ENCODE measurements at places on chromosomes 3 and 15. TPM values are rescaled to one million over a fixed set of nuclear protein-coding genes. Genes with fewer than 3 reads are reported as not detected.

Gene ZIC4
- total RNA-seq: 0.49 TPM

GRCh38 chr3:14206548-14207177 is 28.0 kb downstream of the LSM3 start:
- H3K27ac ChIP-seq: no peak overlapping the region
- no peaks in the 10 kb centered on the region for H3K27me3 ChIP-seq
- H3K4me3 ChIP-seq: no peak overlapping the region
- H3K36me3 ChIP-seq: no peaks in the 10 kb centered on the region

Gene MYEF2
- 105 TPM for total RNA-seq

- H3K4me1 ChIP-seq: no peaks in the 10 kb centered on the region
- H3K36me3 ChIP-seq: no peaks in the 10 kb centered on the region
- no peak overlapping the region for H3K4me3 ChIP-seq
- no peaks in the 10 kb centered on the region for H3K27me3 ChIP-seq
- DNase-seq: no peak
- H3K27ac ChIP-seq: no peak overlapping the region
Measured at GRCh38 chr3:125416235-125416634, 41.1 kb upstream of the ZNF148 start.

GRCh38 chr3:177341736-177342419 is 144.6 kb upstream of the TBL1XR1 start:
- H3K27ac ChIP-seq: peak overlapping the region; percentile 44
- H3K4me1 ChIP-seq: peaks cover 12% of the 10 kb centered on the region
- no peak for DNase-seq
- no peaks in the 10 kb centered on the region for H3K36me3 ChIP-seq

DNA sequence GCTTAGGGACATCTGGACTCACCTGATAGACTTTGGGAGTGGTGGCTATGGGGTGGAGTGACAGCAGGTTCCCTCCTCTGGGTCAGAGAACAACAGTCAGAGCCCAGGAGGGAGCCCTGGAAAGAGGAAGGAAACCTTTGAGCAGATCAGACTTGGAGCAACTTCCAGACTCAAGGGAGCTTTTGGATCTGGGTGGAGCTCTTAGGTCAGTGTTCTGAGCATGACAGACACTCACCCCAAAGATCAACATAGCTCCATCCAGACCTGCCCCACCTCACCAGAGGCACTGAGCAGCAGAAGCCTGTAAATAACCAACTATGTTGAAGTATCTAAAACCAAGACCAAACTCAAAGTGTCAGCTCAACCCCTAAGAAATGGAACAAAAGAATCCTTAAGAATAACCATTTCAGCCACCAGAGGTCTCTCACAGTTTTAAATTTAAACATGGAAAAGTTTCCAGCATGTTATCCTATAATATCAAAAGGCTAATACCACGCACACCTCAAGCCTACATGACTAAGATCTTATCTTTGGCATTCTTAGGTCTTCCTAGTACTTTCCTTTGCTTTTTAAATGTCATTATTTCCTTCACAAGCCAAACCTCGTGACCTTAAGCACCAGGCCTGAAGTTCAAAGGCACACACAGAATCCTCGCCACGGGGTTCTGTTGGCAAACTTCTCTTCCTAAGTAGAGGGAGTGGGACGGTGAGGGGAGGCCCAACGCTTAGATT is 56.4 kb downstream of the UMPS start:
- H3K36me3 ChIP-seq: no peaks in the 10 kb centered on the region
- H3K4me1 ChIP-seq: peaks cover 2% of the 10 kb centered on the region
- H3K4me3 ChIP-seq: no peak overlapping the region

DNA sequence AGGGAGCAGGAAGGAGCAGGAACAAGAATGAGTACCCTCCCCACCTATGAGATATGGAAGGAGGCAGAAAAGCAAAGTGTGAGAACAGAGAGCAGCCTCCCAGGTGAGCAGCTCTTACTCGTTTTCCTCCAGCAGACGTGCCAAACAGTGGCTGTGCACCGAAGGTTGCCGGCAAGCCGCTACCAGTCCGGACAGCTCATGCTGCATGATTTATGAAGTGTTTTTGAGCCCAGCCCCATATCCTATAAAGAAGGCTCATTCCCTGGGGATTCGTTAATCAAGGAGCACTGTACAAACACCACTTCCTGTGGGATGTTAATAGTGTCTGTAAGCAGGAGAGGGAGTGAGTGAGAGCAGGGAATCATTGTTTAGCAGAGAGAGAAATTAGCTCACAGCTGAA is 118.3 kb upstream of the FOXB1 start:
- no peaks in the 10 kb centered on the region for H3K4me1 ChIP-seq
- DNase-seq: no peak
- H3K27me3 ChIP-seq: no peaks in the 10 kb centered on the region
- H3K36me3 ChIP-seq: no peaks in the 10 kb centered on the region

DNA sequence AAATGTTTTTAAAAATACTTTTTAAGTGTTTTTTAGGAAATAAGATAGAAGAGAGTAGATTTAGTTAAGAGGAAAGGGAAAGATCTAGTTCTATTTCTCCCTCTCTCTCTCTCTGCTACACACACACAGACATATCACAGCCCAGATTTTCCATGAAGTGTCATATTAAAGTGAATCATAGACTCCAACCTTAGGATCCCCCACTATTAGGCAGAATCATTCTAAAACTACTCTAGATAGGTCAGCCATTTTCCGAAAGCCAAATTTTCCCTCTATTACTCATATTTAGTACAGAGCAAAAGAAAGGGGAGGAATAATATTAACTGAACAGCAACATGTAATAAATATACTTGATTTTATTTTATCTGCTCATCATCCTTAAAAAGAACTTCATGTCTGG is 45.1 kb upstream of the RSL24D1 start:
- H3K36me3 ChIP-seq: peaks cover 4% of the 10 kb centered on the region
- no peaks in the 10 kb centered on the region for H3K27me3 ChIP-seq
- H3K4me3 ChIP-seq: no peak overlapping the region
- no peak for DNase-seq
- H3K27ac ChIP-seq: no peak overlapping the region
- H3K4me1 ChIP-seq: no peaks in the 10 kb centered on the region

GRCh38 chr3:155412904-155413303 is 119.4 kb upstream of the STRIT1 start:
- DNase-seq: no peak
- no peak overlapping the region for H3K27ac ChIP-seq
- no peaks in the 10 kb centered on the region for H3K4me1 ChIP-seq
- no peaks in the 10 kb centered on the region for H3K36me3 ChIP-seq
- H3K27me3 ChIP-seq: no peaks in the 10 kb centered on the region

DNA sequence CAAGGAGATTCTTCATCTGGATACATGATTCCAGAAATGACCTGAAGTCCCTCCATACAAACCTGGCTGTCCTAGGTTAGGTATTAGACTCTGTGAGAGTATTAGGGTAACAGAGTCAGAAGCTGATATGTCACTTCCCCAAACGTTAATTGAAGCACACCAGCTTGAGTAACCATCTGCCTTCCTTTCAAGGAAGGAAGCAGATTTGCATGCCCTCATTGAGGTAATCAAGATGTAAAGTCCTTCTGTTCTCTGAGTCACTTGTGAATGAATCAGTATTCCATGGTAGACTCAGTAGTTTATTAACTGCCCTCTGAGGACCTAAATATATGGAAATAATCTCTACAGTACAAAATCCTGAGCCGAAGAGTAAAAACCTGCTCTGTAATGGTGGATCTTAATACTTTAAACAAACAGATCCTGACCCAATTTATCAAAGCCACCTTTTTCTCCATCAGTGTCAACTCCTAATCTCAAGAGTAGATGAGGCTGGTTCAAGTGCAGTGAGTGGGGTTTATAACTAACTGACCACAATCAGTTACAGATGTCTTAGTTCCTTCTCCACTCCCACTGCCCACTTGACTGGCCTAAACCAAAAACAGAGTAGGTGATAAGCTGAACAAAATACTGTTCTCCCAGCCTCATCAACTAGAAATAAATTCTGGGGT is 246.2 kb upstream of the CHRM5 start:
- no peak overlapping the region for H3K27ac ChIP-seq
- H3K4me3 ChIP-seq: no peak overlapping the region
- H3K36me3 ChIP-seq: no peaks in the 10 kb centered on the region
- no peak for DNase-seq
- no peaks in the 10 kb centered on the region for H3K27me3 ChIP-seq
- H3K4me1 ChIP-seq: no peaks in the 10 kb centered on the region

Gene CMTM8
- total RNA-seq: 2.9 TPM

Gene HGD
- 0.39 TPM for total RNA-seq

Gene HRH1
- total RNA-seq: 45.1 TPM

Gene REC114
- total RNA-seq: not detected

GRCh38 chr15:49962044-49962602 is 156.9 kb downstream of the ATP8B4 start:
- no peak for DNase-seq
- H3K27ac ChIP-seq: no peak overlapping the region
- H3K4me3 ChIP-seq: no peak overlapping the region
- H3K27me3 ChIP-seq: no peaks in the 10 kb centered on the region
- no peaks in the 10 kb centered on the region for H3K36me3 ChIP-seq

Gene SNTN
- total RNA-seq: not detected

Gene SLC28A1
- 2.0 TPM for total RNA-seq

DNA sequence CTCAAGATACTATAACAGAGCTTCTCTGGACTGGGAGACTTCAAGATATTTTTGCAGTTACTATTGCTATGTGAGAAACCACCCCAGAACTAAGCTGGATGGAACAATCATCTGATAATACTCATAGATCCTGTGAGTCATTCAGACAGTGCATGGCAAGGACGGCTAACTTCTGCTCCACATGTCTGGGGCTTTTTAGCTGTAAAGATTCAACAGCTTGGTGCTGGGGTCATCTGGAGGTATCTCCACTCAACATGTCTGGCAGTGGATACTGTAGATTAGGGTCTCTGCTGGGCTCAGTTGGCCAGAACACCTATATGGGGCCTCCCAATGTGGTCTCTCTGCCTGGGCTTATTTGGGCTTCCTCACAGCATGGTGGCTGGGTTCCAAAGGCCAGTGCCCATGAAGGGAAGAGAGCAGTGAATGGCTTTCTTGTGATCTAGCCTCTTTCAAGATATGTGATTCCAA is 117.3 kb upstream of the SLC7A14 start:
- no peak overlapping the region for H3K4me3 ChIP-seq
- peaks cover 2% of the 10 kb centered on the region for H3K4me1 ChIP-seq
- no peaks in the 10 kb centered on the region for H3K27me3 ChIP-seq
- H3K36me3 ChIP-seq: no peaks in the 10 kb centered on the region

GRCh38 chr3:71863563-71864190 is 78.7 kb upstream of the PROK2 start:
- H3K27me3 ChIP-seq: no peaks in the 10 kb centered on the region
- DNase-seq: no peak
- H3K4me3 ChIP-seq: no peak overlapping the region
- H3K4me1 ChIP-seq: no peaks in the 10 kb centered on the region

All from aorta (tissue), 5 donors.